ENCODE measurements at places on chromosomes 12 and 14. TPM values are rescaled to one million over a fixed set of nuclear protein-coding genes. Genes with fewer than 3 reads are reported as not detected.

GRCh38 chr14:72880820-72881219 is 13.1 kb downstream of the DPF3 start:
- DNase-seq: no peak

DNA sequence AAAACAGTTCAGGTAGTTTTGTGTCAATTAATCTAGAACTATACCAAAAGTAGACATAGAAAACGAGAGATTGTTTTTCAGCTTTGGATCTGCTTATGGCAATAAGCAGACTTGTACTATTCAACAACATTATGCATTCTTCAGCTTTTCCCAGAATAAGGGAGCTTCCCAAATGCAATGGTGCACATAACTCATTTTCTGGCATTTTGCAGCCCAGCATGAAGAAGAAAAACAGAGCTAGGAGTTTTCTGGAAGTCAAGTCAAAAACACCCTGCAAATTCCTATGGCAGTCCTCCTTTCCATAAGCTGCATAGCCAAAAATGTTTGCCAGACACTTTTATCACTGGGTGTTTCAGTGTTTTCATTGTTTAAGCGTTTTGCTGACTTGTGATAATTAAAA is 314.7 kb downstream of the NAV3 start:
- no peak for DNase-seq

DNA sequence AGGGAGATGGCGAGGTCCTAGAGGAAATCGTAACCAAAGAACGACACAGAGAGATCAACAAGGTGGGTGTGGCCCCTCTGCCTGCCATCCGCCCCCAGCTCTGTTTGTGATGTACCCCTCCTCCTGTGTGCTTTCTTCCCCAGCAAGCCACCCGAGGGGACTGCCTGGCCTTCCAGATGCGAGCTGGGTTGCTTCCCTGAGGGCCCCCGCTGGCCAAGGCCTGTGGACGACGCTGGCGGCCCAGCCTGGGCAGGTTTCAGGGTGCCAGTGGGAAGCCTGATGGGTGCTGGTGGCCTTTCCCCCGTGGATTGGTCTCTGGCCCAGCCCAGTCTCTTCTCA is 2.0 kb downstream of the ARL6IP4 start:
- no peak for DNase-seq

- DNase-seq: no peak
Measured at GRCh38 chr14:96205059-96205977, 679 bp downstream of the BDKRB2 start.

DNA sequence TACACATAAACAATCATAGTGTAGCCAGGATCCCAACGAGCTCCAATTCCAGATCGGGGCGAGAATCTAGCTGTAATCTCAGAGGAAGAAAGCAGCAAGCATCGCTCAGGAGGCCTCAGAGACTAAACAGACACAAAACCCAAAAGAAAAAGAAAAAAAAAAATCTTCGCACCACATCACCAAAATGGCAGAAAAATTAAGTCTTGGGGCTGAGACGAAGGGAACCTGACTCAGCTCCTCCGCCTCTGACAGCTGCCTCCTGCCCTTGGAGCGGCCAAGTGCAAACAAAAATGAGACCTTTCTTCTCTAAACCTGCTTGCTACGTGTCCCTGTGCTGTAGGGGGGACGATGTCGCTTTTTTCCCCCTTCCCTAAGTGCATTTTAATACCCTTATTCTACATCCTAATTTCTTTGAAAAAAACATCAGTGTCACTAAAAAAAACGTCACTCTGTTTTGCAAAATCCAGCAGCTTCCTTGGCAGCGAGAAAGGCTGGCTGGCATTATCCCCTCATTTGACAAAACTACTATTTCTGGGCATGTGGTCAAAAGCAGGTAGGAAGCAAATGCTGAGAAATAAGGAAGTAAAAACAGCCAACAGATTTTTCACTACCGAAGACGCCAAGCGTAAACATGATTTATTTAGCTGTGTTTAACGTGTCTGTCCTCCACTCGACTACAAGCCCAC is 30.5 kb downstream of the BCL11B start:
- DNase-seq: peak; percentile 30

- DNase-seq: no peak
Measured at GRCh38 chr12:41701943-41702601, 442.6 kb downstream of the GXYLT1 start.

DNA sequence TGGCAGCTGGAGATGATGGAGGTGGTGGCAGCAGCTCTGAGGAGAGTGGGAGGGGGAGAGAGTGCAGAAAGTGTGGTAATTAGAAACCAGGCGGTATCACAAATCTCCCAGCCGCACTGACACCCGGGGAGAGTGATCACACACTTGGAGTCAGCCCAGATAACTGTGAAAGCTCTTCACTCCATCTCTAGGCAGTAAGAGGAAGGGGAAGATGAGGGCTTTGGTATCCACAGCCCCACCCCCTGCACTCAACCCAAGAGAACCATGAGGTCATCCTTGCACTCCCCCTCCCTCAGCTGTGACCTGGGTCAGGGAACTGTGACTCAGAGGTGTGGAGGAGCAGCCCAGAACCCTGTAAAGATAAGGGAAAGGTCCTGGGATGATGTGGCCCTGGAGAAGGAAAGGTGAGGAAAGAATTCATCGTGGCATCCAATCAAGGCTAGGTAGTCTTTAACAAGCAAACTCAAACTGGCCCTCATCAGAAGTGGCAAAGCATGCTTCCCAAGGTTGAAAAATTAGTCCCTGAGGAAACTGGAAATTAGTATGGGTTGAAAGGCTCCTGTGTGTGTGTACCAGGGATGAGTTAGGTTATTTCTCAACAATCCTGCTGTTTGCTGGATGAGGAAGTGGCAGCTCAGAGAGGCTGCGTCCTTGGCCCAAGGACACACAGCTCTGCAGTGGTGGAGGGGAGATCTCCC is 111.0 kb upstream of the LHX5 start:
- no peak for DNase-seq

Gene ITGB7
- 2.5 TPM for total RNA-seq

Gene FZD10
- total RNA-seq: 7.7 TPM

DNA sequence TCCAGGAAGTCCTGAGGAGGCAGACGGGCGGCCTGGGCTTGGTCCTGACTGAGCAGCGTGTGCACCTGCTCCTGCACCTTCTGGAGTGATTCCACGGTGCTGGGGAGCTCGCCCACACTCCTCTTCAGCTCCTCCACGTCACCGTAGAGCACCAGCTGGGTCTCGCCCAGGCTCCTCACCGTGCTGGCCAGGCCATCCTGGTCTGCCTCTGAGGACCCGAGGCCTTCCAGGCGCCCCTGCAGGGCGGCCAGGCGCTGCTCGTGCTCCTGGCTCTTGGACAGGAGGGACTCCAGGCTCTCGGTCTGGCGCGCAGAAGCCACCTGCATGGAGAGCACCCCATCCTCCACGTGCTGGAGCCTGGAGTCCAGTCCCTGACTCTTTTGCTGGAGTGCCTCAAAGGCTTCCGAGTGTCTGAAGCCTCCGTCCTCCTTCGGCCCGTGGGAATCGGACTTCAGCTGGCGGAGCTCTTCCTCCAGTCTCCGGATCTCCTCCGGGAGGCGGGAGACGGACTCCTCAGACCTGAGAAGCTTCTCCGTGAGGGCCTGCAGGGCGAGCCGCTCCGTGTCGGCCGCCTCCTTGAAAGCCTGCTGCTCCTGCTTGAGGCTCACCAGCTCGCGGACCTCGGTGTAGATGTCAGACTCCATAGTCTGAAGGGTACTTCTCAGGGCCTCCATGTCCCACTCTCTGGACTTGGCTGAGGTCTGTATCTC is 8.4 kb downstream of the CKAP4 start:
- DNase-seq: no peak

- DNase-seq: no peak
Measured at GRCh38 chr12:117071009-117071408, 28.2 kb downstream of the TESC start.

- DNase-seq: no peak
Measured at GRCh38 chr12:8453796-8454195, 2.0 kb upstream of the CLEC6A start.

DNA sequence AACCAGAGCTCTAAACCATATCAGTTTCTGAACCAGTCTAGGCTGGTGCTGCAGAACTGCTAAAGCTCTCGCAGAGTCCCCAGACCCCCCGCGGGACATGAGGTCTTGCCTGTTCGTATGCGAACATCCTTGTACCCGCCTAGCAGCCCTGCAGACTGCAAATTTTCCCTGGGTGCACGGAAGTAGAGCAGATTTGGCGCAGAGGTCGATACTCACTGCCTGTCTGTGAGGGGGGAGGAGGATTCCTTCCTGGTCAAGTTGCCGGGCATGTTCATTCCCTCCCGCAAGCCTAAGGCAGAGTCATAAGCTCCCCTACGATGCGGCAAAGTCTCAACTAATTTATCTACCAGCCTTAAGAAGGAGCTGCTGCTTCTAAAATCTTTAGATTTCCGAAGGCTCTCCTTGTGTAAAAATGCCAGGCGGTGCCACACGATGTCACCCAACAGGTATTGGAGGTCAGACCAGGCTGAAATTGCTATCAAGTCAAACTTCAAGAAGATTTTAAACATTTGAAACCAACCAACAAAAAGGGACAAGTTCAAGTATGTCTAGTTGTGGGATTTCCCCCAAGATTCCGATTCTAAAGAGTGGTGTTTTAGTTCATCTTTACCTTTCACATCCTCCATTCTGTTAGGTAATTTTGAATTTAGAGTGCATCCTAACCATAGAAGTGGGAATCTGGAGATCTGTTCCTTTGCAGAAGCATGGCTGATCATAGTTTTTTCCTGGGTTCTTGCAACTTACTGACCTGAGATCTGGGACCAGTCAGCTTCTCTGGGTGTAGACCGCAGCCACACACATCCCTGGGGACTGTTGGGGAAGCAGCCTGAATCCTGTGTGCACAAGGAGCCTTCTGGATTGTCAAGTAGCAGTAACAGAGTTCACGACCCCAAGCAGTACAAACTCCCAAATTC is 1.6 kb upstream of the PAX9 start:
- DNase-seq: no peak

Gene SOAT2
- total RNA-seq: not detected

- no peak for DNase-seq
Measured at GRCh38 chr12:28234444-28234843, 44.2 kb downstream of the CCDC91 start.

- peak; percentile 51 for DNase-seq
Measured at GRCh38 chr14:68586896-68587751, 205.7 kb downstream of the ZFP36L1 start.

Gene LBHD2
- total RNA-seq: not detected

- DNase-seq: no peak
Measured at GRCh38 chr12:69789351-69789750, 35.7 kb upstream of the MYRFL start.

Gene ALDH2
- total RNA-seq: 34.2 TPM

- DNase-seq: no peak
Measured at GRCh38 chr12:71448150-71448581, 8.6 kb downstream of the LGR5 start.

Gene TGM1
- total RNA-seq: 26.1 TPM

- no peak for DNase-seq
Measured at GRCh38 chr12:94165670-94166364, 17.4 kb downstream of the PLXNC1 start.

Gene SRP54
- 69.4 TPM for total RNA-seq

DNA sequence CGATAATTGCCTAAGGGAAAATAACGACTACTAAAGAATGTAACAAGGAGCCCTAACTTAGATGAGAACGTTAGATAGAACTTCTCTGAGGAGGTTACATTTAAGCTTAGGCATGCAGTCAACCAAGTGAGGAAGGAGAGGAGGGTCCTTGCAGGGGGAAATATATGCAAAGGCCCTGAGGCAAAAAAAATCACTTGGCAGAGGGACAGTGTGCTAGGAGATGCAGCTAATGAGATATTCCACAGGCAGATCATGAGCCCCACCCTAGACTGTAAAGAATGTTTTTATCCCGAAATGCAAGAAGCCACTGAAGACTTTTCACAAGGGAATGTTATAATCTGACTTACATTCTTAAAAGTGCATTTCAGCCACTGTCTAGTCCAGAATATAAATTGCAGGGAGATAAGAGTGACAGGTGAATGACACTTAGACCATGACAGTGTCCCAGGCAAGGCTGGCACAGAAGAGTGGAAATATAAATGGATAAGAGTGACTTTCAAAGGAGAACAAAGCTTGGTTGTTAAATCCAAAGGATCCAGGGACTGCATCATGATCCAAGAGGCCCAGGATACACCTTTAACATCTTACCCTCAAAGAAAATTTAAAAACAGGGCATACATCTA is 61.0 kb downstream of the PPM1H start:
- DNase-seq: no peak

- no peak for DNase-seq
Measured at GRCh38 chr12:99772274-99772673, 124.7 kb downstream of the GARIN6 start.

DNA sequence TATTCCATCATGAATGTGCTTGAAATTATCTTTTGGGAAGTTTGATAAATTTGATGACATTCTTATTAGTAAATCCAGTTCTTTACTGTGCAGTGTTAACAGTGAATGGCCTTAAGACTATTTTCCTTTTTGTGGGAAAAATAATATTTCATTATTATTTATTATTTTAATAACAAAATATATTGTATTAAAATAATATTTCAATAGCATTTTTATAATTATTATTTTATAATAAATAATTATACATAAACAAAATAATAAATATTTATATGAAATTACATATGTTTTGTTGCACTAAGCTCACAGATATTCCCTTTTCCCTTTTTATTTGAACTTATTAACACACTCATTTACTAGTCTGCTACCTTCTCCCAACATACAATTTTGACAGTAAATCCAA is 33.6 kb downstream of the PIK3C2G start:
- no peak for DNase-seq

- no peak for DNase-seq
Measured at GRCh38 chr14:32054536-32054935, 22.6 kb upstream of the ARHGAP5 start.

GRCh38 chr12:43882578-43883178 is 46.8 kb downstream of the TMEM117 start:
- peak; percentile 23 for DNase-seq
